ENCODE measurements at places on chromosomes 7 and 10. TPM values are rescaled to one million over a fixed set of nuclear protein-coding genes. Genes with fewer than 3 reads are reported as not detected.

Gene AGMO
- not detected for total RNA-seq

Gene GGCT
- 42.5 TPM for total RNA-seq

Gene GRM8
- total RNA-seq: not detected

Gene ATP6V0A4
- total RNA-seq: not detected

Gene OPN4
- total RNA-seq: not detected

Gene STK17A
- 60.5 TPM for total RNA-seq

Gene AVL9
- 17.5 TPM for total RNA-seq

Gene NAT16
- not detected for total RNA-seq

Gene TFEC
- total RNA-seq: not detected

Gene LAMB4
- total RNA-seq: under 0.01 TPM

Gene ABCB4
- total RNA-seq: 0.29 TPM

Gene KAZALD1
- total RNA-seq: 9.8 TPM

Gene NCF1
- not detected for total RNA-seq

Gene ACBD7
- total RNA-seq: 3.7 TPM

Gene FXYD4
- not detected for total RNA-seq

Gene NPY4R2
- total RNA-seq: not detected

Gene SAP25
- total RNA-seq: not detected

Gene PDZD7
- total RNA-seq: 2.6 TPM

Gene ZNF503
- 12.4 TPM for total RNA-seq

Gene UPK3BL2
- total RNA-seq: not detected

Gene ZNF804B
- not detected for total RNA-seq

Gene ITGB8
- total RNA-seq: 2.5 TPM

Gene WNT8B
- not detected for total RNA-seq

Gene ANKRD22
- total RNA-seq: 0.58 TPM

Gene SLC13A1
- total RNA-seq: not detected

Gene PTPN20
- total RNA-seq: 0.35 TPM

Gene CNPY1
- not detected for total RNA-seq

Gene PPP1R17
- total RNA-seq: not detected

Gene COL28A1
- total RNA-seq: under 0.01 TPM

Gene CHRM2
- 8.4 TPM for total RNA-seq

Gene HMX3
- not detected for total RNA-seq

Gene GIMAP1
- not detected for total RNA-seq

Gene MSS51
- 1.6 TPM for total RNA-seq

Gene TLL2
- total RNA-seq: not detected

Gene IFRD1
- 26.6 TPM for total RNA-seq

Gene TRIM56
- total RNA-seq: 11.2 TPM

Gene PLCE1
- total RNA-seq: 3.5 TPM

Gene ZNF467
- 3.0 TPM for total RNA-seq

Gene BHLHA15
- not detected for total RNA-seq
